ENCODE measurements at places on chromosomes 1 and 21.

GRCh38 chr1:203422656-203423055 is 53.0 kb upstream of the PRELP start:
- peak; percentile 68 for DNase-seq

DNA sequence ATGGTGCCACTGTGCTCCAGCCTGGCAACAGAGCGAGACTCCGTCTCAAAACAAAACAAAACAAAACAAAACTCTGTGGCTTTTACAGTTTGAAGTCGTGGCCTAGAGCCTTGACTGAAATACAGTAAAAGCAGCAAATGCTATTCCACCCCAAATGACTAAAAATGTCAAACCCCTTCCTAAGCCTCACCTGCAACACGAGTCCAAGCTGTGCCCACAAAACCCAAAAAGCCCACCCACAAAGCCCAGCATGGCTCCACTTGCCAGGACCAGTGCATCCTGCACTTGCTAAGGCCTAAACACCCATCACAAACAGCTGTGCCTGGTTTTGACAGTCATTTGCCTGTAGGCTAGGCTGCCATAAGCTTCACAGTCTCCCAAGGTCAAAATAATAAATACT is 21.3 kb downstream of the VAV3 start:
- no peak for DNase-seq

- no peak for DNase-seq
These were observed 1791.5 kb downstream of the PLA2G4A start for GRCh38 chr1:188620236-188620635.

- DNase-seq, result no peak
These were observed 304.1 kb upstream of the USP24 start for GRCh38 chr1:55519276-55519675.

DNA sequence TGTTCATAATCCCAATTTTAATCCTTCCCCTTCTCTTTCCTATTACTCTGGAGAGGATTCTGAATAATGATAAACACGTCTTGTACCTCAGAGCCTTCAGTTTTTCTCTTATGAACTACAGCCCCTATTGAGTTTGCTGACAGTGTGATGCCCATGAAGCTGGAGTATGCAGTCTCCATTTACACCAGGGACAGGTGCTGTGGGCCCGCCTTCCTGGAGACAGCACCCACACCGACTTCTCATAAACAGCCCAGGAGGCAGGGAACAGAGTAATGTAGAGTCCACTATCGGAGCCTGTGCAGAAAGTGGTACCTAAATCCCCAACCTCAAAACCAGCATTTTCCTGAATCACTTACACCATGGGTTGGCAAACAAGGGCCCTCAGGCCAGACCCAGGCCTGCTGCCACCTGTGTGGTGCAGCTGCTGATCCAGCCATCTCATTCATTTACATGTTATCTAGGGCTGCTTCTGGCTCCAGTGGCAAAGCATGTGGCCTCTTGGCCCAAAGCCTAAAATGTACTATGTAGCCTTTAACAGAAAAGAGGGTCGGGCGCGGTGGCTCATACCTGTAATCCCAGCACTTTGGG is 95.1 kb upstream of the KRTAP19-8 start:
- no peak for DNase-seq

DNA sequence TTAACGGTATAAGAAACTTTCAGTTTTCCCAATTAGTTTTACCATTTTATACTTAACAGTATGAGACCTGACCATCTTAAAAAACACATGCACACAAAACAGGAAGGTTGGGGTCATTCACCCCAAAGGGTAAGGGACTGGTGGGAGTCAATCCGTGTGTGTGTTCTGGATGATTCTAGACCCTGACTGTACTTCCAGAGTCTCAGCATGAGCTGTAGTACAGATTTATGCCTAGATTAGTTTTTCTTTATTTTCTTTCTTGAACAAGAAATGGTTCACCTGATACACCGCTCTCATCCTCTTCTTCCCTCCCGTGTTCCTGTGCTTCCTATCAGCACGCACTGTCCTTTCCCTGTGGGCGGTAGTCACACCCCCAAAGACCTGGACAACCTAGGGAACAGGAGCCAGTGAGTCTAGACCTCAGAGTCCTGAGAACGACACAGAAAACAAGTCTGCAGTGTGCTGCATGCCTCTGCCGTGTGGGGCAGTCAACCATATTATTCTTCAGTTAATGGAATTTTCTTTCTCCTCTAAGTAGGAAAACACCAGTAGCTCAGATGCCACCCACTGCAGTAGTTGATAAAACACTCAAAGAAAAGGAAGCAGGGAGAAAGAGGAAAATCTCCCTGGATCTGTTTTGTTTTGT is 38.9 kb upstream of the MRPS6 start:
- DNase-seq, result no peak

- peak; percentile 65 for DNase-seq
These were observed 755 bp downstream of the FBXO42 start for GRCh38 chr1:16351456-16351993.

GRCh38 chr1:112826217-112826944 is 111.2 kb upstream of the PPM1J start:
- no peak for DNase-seq

GRCh38 chr21:18477043-18477442 is 73.5 kb upstream of the TMPRSS15 start:
- DNase-seq, result no peak

GRCh38 chr1:184419350-184420161 is 32.7 kb downstream of the C1orf21 start:
- DNase-seq, result no peak

DNA sequence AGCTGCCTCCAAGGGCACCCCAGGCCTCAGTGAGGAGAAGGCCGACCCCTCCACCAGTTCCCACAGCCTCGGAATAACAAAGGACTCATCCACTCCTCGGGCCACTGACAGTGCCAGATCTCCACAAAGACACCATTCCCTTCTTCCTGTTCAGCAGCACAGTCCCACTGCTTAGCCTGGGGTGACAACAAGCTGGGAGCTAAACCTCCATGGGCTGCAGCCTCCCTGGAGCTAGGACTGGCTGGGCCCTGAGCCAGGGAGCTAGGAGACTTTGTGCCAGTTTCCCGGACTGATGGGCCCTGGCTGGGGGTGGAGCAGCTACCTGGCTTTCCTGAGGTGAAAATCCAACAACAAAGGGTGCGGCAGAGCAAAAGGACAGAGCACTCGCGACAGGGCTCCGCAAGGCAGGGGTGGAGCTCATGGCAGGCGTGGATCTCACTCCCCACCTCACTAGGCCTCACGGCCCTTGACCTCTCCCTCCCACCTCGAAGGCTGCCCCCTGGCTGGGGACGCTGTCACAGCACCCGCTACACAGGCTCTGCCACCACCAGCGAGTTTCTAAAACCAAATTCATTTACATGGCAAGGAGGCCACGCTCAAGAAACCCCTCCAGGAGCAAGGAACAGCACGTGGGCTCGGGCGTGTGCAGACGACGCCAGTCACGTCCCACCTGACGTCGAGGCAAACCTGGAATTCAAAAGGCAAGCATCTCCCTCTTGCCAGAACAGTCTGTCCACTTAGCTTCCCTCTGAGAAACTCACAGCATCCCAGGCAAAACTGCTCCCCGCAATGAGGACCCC is 13.8 kb downstream of the SLC35E2B start:
- no peak for DNase-seq

GRCh38 chr1:167630568-167631385 is 745 bp downstream of the RCSD1 start:
- DNase-seq, result no peak

DNA sequence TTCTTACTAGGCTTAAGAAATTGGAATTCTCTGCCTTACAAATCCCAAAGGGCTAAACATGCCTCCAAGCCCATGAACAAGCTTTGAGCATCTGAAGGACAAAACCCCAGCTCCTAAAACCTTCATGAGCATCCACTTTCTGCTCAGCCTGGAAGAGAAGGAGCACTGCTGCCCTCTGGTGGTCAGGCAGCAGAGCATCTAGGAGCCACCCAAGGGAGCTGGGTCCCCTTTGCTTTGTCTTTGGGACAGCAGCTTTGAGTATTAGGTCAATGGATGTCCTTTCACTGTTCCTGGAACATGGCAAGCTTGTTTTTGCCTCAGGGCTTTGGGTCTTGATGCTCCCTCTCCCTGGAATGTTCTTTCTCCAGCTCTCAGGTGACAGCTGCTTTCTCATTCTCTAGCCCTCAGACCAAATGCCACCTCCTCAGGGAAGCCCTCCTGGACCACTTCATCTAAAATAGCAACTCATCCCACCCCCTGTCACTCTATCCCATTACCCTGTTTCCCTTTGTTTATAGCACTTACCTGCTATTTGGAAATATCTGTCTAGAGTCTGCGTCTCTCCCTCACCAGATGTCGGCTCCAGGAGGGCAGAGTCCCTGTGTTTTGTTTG is 25.7 kb downstream of the RAB7B start:
- DNase-seq, result peak; percentile 83

GRCh38 chr1:212495766-212496494 is 63.2 kb downstream of the NENF start:
- DNase-seq, result no peak

- DNase-seq, result no peak
These were observed 1237.5 kb downstream of the MRPL39 start for GRCh38 chr21:24369746-24370145.

- DNase-seq, result no peak
These were observed 38.7 kb upstream of the CNTN2 start for GRCh38 chr1:205004351-205004750.

DNA sequence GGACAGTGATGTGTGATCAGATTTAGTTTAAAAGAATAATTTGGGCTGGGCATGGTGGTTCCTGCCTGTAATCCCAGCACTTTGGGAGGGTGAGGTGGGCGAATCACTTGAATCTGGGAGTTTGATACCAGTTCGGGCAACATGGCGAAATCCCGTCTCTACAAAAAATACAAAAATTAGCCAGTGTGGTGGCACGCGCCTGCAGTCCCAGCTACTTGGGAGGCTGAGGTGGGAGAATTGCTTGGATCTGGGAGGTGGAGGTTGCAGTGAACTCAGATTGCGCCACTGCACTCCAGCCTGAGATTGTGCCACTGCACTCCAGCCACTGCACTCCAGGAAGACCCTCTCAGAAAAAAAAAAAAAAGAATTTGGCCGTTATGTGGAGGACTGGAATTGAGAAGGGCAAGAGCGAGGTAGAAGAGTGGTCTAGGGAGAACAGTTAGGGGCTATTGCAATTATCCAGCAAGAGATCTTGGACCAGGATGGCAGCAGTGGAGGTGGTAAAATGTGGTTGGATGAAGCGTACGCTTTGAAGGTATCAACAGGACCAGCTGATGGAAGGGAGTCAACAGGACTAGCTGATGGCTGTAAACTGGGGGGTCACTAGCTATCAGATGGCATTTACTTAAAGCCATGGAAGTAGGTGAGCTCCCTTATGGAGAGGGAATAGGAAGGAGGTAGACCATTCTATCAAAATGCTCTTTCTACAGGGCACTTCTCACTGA is 9.6 kb downstream of the BTBD19 start:
- DNase-seq, result no peak

- DNase-seq, result no peak
These were observed 68.0 kb downstream of the LMX1A start for GRCh38 chr1:165288350-165289120.

- DNase-seq, result peak; percentile 7
These were observed 14.5 kb downstream of the HHAT start for GRCh38 chr1:210342986-210343780.

- DNase-seq, result peak; percentile 64
These were observed 22.4 kb upstream of the ARHGAP29 start for GRCh38 chr1:94259635-94260289.

- DNase-seq, result no peak
These were observed 22.9 kb downstream of the RRP1 start for GRCh38 chr21:43812139-43812821.

- DNase-seq, result peak; percentile 98
These were observed 105.9 kb upstream of the SLC45A1 start for GRCh38 chr1:8211883-8212579.

- no peak for DNase-seq
These were observed 71.9 kb downstream of the PLA2G4A start for GRCh38 chr1:186900539-186901237.

- DNase-seq, result peak; percentile 58
These were observed 41.7 kb downstream of the PRKCZ start for GRCh38 chr1:2091611-2092604.

DNA sequence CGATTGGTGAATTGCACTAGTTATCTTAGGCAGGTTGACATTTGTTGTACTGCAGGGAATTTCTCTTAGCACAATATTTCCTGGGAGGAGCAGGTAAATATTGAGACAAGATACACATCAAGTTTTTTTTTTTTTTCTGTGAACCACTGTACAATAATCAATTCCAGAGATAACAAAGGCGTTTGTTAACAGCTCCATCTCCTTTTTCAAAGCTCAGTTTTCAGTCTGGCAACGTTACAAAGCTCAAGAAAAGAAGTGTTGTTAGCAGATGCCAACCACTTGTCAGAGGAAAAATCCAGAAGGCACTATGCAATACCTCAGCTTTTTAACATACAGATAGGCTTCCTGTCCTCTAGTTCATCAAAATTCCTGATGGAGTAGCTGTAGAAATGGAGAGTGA is 40.9 kb upstream of the DAB1 start:
- no peak for DNase-seq

Data from GM23248 (cell line).